Fibroblast of villous mesenchyme (primary cell): ENCODE measurements at places on chromosomes 11 and 22. TPM values are rescaled to one million over a fixed set of nuclear protein-coding genes. Genes with fewer than 3 reads are reported as not detected.

The THYN1 gene
- 50.3 and 58.3 TPM in 2 replicates for total RNA-seq

The OR4X2 gene
- total RNA-seq = not detected in 2 replicates

The MIOX gene
- total RNA-seq = 0.32 TPM in 1 of 2 replicates, not detected in the other

The TSSK2 gene
- under 0.01 TPM in 1 of 2 replicates, not detected in the other for total RNA-seq

The OR2AG1 gene
- total RNA-seq = not detected in 2 replicates

The CATSPERZ gene
- total RNA-seq = 0.32 TPM in 1 of 2 replicates, not detected in the other

The TEX12 gene
- 0.32 TPM in 1 of 2 replicates, not detected in the other for total RNA-seq

The TBC1D10A gene
- 26.4 and 29.8 TPM in 2 replicates for total RNA-seq

The ACTN3 gene
- total RNA-seq = under 0.01 TPM in 1 of 2 replicates, not detected in the other

The E2F8 gene
- 0.64 and 2.2 TPM in 2 replicates for total RNA-seq

The OR5A1 gene
- total RNA-seq = not detected in 2 replicates

The ARHGAP42 gene
- total RNA-seq = 13.9 and 16.8 TPM in 2 replicates

The MPEG1 gene
- total RNA-seq = not detected in 2 replicates

The HSPB2 gene
- 0.43 and 0.64 TPM in 2 replicates for total RNA-seq

The OR6T1 gene
- not detected in 2 replicates for total RNA-seq

The DDX25 gene
- total RNA-seq = not detected in 2 replicates

The SCO2 gene
- total RNA-seq = 2.6 TPM in 2 replicates

The MS4A3 gene
- total RNA-seq = not detected in 2 replicates

The TESMIN gene
- total RNA-seq = 0.32 and 2.6 TPM in 2 replicates

The CCDC73 gene
- not detected in 2 replicates for total RNA-seq

The C11orf16 gene
- not detected in 2 replicates for total RNA-seq

The FOLR3 gene
- 0.64 and 2.6 TPM in 2 replicates for total RNA-seq

The NPAS4 gene
- 0.32 TPM in 1 of 2 replicates, not detected in the other for total RNA-seq

The APBB1 gene
- total RNA-seq = 35.4 and 42.2 TPM in 2 replicates

The SCGB1C1 gene
- not detected in 2 replicates for total RNA-seq

The CCDC15 gene
- 2.6 and 3.5 TPM in 2 replicates for total RNA-seq

The MIAT gene
- 0.97 and 1.3 TPM in 2 replicates for total RNA-seq

The SLC22A6 gene
- total RNA-seq = not detected in 2 replicates

The DNHD1 gene
- total RNA-seq = 6.1 and 7.3 TPM in 2 replicates

The MUC6 gene
- total RNA-seq = not detected in 2 replicates

The KRTAP5-9 gene
- 0.32 TPM in 1 of 2 replicates, not detected in the other for total RNA-seq

The GGTLC2 gene
- not detected in 2 replicates for total RNA-seq

The TECTA gene
- total RNA-seq = under 0.01 and 0.32 TPM in 2 replicates

The CPT1A gene
- total RNA-seq = 28.7 and 39.7 TPM in 2 replicates

The UBQLN3 gene
- 0.43 TPM in 1 of 2 replicates, not detected in the other for total RNA-seq

The IRAG1 gene
- 66.0 and 89.4 TPM in 2 replicates for total RNA-seq

The SEC14L6 gene
- total RNA-seq = under 0.01 TPM in 1 of 2 replicates, not detected in the other

The PARVA gene
- total RNA-seq = 72.5 and 76.4 TPM in 2 replicates

The OSM gene
- total RNA-seq = 0.43 TPM in 1 of 2 replicates, not detected in the other

The TMEM80 gene
- 13.0 and 16.8 TPM in 2 replicates for total RNA-seq

The C22orf42 gene
- total RNA-seq = not detected in 2 replicates

The CEP126 gene
- 0.97 and 2.2 TPM in 2 replicates for total RNA-seq

The SLC43A3 gene
- 16.4 and 26.3 TPM in 2 replicates for total RNA-seq

The PAMR1 gene
- 416 and 493 TPM in 2 replicates for total RNA-seq

The CD3E gene
- total RNA-seq = not detected in 2 replicates

The ARFIP2 gene
- total RNA-seq = 61.2 and 66.9 TPM in 2 replicates

The ZNF280A gene
- 0.32 TPM in 1 of 2 replicates, not detected in the other for total RNA-seq

The MS4A12 gene
- total RNA-seq = not detected in 2 replicates

The CCDC188 gene
- total RNA-seq = 0.43 and 0.97 TPM in 2 replicates

The DNAJB7 gene
- total RNA-seq = not detected in 2 replicates

The BDNF gene
- 20.6 and 25.5 TPM in 2 replicates for total RNA-seq

The PRPF19 gene
- 40.9 and 41.5 TPM in 2 replicates for total RNA-seq

The C11orf97 gene
- total RNA-seq = not detected in 2 replicates

The HBG1 gene
- total RNA-seq = not detected in 2 replicates

The CALCA gene
- not detected in 2 replicates for total RNA-seq

The FAM168A gene
- 22.5 and 23.5 TPM in 2 replicates for total RNA-seq

The CADM1 gene
- 9.1 and 15.5 TPM in 2 replicates for total RNA-seq

The DENND6B gene
- total RNA-seq = 2.3 and 2.6 TPM in 2 replicates
